ENCODE measurements at places on chromosomes 5 and 9. TPM values are rescaled to one million over a fixed set of nuclear protein-coding genes. Genes with fewer than 3 reads are reported as not detected.
A peak's percentile ranks its signal among the peaks of the same experiment; 100 is the strongest.

DNA sequence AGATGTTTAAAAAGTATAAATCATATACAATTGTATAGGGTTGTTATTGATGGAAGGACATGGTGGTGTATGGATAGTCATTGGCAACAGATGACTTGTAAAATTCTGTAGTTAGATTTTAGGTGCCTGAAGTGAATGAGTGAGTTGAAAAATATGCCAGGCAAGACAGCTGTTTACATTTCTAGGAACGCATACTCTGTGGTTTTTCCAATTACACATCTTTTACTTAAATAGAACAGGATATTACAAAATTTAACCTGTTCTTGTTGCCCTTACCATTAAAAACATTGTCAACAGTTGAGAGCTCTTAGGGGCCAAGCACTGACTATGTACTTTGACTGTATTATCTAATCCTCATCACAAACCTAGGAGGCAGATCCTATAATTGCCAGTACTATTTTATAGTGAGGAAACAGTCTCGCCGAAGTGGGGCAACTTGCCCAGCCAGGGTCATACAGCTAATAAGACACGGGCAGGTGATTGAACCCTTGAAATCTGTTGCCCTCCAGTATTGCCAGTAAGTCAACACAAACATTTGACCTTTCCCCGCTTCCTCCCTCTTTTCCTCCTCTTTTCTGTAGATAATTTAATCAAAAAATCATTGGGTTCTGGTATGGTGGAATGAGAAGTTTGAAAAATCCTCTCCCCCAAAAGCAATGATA is 88.6 kb downstream of the MACROH2A1 start:
- DNase-seq = no peak

DNA sequence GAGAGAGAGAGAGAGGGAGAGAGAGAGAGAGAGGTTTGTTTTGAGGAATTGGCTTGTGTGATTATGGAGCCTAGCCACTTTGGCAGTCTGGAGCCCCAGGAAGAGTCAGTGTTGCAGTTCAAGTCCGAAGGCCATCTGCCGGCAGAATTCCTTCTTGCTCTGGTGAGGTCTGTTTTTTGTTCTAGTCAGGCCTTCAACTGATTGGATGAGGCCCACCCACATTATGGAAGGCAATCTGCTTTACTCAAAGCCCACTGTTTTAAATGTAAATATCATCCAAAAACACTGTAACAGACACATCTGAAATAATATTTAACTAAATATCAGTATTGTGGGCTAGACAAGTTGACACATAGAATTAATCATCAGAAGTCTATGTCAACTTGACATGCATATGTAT is 11.4 kb upstream of the GRM6 start:
- DNase-seq = no peak

Gene SOHLH1
- 44.9 TPM for total RNA-seq

DNA sequence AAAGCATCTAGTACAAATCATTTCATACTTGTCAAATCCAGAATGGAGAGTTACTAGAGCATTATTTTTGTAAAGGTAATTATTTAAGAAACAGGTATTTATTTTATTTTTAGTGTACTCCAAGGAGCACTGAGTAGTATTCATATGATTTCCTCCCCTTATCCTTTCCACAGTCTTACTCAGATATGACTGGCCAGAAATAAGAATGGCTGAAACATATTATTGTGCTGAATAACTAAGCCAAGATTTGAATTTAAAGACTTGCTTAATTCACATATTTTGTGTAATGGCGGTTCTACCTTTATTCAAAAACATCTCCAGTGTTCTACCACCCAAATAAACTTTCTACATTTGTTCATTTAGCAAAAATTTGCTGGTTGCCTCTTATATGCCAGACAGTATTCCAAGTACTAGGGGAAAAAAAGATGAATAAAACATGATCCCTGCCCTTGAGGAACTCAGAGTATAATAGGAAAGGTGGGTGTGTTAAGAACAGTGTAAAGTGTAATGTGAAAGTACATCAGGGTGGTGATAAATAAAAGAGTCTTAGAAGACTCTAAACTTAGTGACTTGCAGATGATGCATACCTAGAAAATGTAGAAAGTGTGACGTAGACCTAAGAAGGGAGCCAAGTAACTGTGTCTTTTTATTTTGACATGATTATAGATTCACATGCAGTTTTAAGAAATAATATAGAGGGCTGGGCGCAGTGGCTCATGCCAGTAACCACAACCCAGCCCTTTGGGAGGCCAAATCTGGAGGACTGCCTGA is 110.4 kb upstream of the GRHPR start:
- no peak for DNase-seq

- no peak for DNase-seq
Observed at GRCh38 chr5:12095808-12096281, 191.6 kb upstream of the CTNND2 start.

DNA sequence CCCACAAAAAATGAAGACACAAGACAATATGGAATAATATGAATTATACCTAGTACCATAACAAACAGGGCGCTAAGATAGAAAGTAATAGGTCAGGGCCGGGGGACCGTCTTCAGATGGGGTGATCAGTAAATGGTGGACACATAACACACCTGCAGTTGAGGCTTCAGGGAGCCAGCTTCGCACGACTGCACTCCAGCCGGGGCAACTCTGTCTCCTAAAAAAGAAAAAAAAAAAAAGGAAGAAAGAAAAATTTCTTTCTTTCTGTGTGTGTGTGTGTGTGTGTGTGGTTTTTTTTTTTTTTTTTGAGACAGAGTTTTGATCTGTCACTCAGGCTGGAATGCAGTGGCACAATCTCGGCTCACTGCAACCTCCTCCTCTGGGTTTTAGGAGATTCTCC is 75.0 kb upstream of the HSPA9 start:
- DNase-seq = no peak

DNA sequence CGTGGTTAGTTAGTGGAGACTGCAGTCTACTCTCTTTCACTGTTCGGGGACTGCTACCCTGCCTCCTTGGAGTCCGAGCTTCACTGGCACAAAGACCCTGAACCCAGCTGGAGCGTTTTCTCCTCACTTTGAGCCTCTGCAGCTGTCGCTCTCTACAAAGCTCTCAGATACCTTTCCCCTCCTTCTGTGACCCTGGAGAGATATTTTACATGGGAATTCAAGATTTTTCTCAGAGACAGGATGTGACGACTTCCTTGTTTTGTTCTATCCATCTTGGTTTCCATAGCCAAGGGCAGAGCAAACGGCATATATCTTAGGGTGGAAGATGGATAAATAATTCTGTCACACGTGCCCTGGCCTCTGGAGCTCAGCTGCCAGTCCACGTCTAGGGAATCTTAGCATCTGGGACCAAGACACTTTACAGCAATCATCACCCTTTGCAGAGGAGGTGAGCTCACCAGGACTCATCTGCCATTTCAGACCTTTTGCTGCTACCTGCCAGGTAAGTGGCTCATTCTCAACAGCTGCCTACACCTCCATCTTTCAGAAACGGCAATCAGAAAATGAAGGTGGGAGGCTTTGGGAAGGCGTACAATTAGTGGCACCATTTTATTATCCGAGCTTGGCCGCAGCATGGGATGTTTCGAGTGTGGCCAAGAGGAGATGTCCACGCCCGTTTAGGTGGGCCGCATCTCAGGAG is at the start of gene BTNL9:
Gene BTNL9, plus strand, starts transcription at position 336 of the 700 bp plus-strand sequence. CDS start 5,224 bp downstream, outside the sequence.
- no peak for DNase-seq

- DNase-seq = peak; percentile 30
Observed at GRCh38 chr9:4299005-4299795, 668 bp downstream of the GLIS3 start.

GRCh38 chr5:178895615-178896571 is at the start of gene ZFP2:
ZFP2 (plus strand) TSS chr5:178895913; CDS start chr5:178931314, 35,401 bp downstream.
- DNase-seq = peak; percentile 74

Gene AK1
- 39.2 TPM for total RNA-seq

GRCh38 chr9:69186841-69187611 is 12.9 kb downstream of the TJP2 start:
- DNase-seq = no peak

- no peak for DNase-seq
Observed at GRCh38 chr9:76351006-76351405, 43.2 kb downstream of the RFK start.

GRCh38 chr5:78803353-78803752 is 154.8 kb upstream of the LHFPL2 start:
- no peak for DNase-seq

GRCh38 chr9:98095401-98095800 is 23.6 kb downstream of the TRIM14 start:
- DNase-seq = no peak

Gene OR1J2
- not detected for total RNA-seq

GRCh38 chr9:38023661-38024035 is 45.4 kb downstream of the SHB start:
- no peak for DNase-seq

GRCh38 chr5:157535042-157535865 is 40.3 kb downstream of the ADAM19 start:
- DNase-seq = no peak

DNA sequence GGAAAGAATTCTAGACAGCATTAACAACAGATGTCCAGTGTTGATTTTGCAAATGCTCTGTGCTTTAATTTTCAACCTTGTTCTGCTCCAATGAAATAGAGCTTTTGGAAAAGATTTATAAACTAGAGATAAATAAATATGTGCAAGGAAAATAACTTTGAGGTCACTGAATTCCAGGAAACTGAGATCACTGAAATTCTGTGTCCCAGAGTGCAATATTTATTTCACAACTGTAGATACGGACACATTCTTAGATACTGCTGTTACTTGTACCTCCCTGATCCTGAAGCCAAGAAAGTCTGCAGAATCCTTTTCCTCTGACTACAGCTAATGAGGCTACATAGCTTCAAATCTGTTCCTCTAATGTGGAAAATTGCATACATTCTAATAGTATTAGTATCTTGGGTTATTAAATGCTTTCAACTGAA is 222.9 kb downstream of the DOCK8 start:
- no peak for DNase-seq

DNA sequence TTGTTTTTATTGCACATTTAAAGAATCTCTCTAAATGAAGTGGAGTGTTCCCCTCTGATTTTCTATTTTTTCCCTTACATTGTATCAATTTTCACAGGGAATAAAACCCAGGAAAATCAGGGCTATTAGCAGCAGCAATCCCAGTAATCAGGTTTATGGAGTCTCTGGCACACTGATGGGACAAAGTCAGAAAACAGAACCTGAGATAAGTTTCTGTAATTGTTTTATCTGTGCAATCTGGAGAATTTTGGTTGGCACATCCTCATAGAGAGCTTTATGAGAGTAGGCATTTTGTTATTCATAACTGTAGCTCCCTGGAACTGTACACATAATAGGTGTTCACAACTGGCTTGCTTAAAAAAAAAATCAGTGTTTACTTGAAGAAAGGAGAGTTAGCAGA is 96.9 kb upstream of the IL6ST start:
- DNase-seq = no peak

Gene FGF18
- 1.3 TPM for total RNA-seq

GRCh38 chr9:96327694-96328352 is 25.8 kb upstream of the HSD17B3 start:
- DNase-seq = peak; percentile 52

DNA sequence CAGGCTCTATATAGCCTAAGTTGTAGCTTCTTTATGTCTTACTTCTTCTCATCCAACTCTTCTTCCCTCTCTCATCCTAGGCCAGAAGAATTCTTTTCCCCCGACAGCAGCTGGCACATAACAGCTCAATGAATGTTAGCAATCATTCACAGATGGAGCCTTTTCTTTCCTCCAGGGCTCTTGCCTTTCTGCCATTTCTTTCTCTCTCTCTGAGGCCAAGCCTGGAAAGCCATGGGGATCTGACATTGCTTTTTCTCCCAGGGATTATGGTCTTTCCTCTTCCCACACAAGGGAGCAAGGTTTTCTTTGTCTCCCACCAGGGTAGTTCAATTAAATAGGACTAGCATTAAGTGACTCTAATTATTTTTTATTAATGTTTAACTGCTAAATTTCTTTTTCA is 20.5 kb downstream of the SMIM15 start:
- no peak for DNase-seq

- peak; percentile 26 for DNase-seq
Observed at GRCh38 chr5:55234121-55234700, 803 bp upstream of the CCNO start.

Gene PDCD1LG2
- total RNA-seq = not detected

DNA sequence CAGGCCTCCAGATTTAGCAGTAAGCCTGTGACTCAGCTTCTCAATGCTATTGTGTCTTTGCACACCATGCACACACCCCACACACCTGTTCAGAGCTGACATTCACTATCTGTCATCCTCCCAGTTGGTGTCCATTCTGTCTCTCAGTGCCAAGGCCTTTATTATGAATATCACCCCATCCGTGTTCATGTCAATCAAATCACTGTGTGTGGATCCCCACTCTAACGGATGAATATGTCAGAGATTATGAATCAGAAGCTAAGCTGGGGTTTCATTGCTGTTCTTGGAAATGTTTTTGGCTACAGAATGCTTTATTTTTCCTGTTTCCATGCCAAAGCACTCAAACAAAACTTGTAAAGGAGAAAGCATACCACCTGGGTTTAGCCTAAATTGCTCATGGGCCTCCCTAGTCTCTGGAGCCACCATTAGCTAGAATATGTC is 9.4 kb upstream of the MAMDC2 start:
- DNase-seq = no peak

DNA sequence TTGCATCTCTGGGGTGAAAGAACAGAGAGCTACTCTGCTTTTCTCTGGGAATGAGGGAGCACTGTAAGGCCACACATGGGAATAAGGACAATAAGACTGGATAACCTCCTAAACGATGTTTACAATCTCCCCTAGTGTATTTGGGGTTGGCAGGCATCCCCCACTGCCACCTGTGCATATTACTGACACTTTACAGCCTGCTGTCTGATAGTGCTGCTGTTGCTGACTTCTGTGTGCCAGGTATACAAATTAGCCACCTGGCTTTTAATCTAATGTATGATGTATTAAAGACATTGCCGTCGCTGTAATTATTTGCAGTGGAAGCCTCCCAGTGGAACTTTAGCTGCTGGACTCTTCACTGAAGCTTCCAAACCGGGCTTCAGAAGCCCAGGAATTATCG is 4.4 kb upstream of the SHISAL2B start:
- DNase-seq = no peak

- no peak for DNase-seq
Observed at GRCh38 chr5:65475336-65475735, 6.4 kb downstream of the ADAMTS6 start.

Gene ARID3C
- not detected for total RNA-seq

DNA sequence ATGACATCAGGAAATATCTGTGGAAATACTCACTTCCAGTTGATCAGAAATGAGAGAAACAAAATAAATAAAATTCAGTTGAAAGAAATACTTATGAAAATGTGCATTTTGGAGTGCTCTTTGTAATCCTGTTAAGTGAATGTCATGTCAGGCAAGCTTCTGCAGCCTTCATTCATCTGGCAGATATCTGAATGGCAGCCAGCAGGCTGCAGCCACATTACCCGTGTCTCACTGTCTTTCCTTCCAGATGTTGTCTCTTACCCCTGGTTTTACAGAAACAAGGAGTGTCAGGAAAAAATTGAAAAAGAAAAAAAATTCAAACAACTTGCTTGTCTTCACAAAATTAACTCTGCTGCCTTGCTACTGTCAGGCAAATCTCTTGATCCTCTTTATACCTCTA is 445.0 kb upstream of the RIOK2 start:
- no peak for DNase-seq

DNA sequence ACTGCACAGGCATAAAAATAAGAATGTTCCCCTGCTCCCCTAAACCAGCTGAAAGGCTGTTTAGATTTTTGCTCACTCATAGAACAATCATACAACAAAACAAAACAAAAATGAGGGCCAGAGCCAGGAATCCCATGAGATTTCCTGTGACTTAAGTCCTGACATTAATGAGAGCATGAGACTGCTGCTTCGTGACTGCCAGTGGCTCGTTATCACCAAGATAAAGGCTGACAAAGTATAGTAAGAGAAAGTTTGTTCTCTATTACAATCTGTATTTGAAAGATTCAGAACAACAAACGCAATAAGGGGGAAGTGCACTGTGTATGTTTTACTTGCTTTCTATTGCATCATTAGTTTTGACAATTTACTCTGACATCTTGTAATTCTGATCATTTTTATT is 837.1 kb upstream of the C9orf72 start:
- DNase-seq = no peak

Measured in Caco-2 (cell line).